ENCODE measurements at places on chromosomes 11 and 22. TPM values are rescaled to one million over a fixed set of nuclear protein-coding genes. Genes with fewer than 3 reads are reported as not detected.
A peak's percentile ranks its signal among the peaks of the same experiment; 100 is the strongest.

PRDX5 gene
- 167 TPM for polyA plus RNA-seq

ADAMTS8 gene
- 8.9 TPM for polyA plus RNA-seq

API5 gene
- polyA plus RNA-seq = 45.3 TPM

OR5D18 gene
- polyA plus RNA-seq = not detected

BBOX1 gene
- 0.14 TPM for polyA plus RNA-seq

DNA sequence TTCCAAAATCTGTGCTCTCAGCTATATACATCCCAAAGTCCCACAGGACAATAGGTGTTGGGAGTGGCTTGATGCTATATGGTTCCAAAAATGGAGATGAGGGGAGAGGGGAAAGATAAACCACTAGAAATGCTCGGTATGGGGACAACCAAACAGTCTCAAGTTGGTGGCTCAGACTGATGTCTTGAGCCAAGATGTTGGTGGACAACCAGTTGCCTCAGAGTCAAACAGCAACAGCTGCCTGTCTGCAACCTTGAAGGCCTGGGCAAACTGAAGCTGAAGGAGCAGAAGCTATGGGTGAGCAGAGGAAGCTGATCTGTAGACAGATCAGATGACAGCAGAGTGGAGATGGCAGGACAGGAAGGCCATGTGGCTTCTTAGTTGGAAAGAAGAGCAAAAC, 4.0 kb downstream of the RRP8 start:
- peaks cover 55% of the 10 kb centered on the region for H3K36me3 ChIP-seq
- DNase-seq = peak; percentile 14
- no peak overlapping the region for H3K4me3 ChIP-seq
- H3K4me1 ChIP-seq = peaks cover 20% of the 10 kb centered on the region

DNA sequence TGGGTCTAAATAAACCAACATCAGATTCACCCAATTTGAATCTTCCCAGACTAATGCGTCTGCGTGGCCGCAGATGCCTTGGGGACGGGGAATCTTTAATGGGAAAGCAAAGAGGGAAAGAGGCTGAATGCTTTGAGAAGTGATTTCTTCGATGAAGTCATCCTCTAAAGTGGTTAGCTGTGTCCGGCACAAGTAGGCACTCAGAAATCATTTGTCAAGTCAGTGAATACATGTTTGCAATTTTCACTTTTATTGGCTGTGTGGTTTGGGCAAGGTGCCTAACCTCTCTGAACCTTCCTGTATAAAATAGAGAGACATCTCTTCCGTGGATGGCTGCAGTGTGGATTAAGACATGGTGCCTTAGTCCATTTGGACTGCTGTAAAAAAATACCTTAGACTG, 19.7 kb upstream of the IFT27 start:
- H3K27me3 ChIP-seq = peaks cover 15% of the 10 kb centered on the region
- H3K4me3 ChIP-seq = no peak overlapping the region
- H3K4me1 ChIP-seq = peaks cover 8% of the 10 kb centered on the region
- H3K27ac ChIP-seq = no peak overlapping the region
- no peak for DNase-seq
- no peaks in the 10 kb centered on the region for H3K36me3 ChIP-seq

- no peaks in the 10 kb centered on the region for H3K4me1 ChIP-seq
- H3K27me3 ChIP-seq = no peaks in the 10 kb centered on the region
- H3K27ac ChIP-seq = no peak overlapping the region
- H3K4me3 ChIP-seq = peak overlapping the region; percentile 28
- no peaks in the 10 kb centered on the region for H3K36me3 ChIP-seq
Measured at GRCh38 chr11:89293965-89294679, 116.4 kb downstream of the TYR start.

- H3K27ac ChIP-seq = no peak overlapping the region
- H3K4me1 ChIP-seq = no peaks in the 10 kb centered on the region
Measured at GRCh38 chr11:111718436-111718835, 47.8 kb downstream of the PPP2R1B start.

GRCh38 chr11:123434911-123435310, 4.8 kb downstream of the GRAMD1B start:
- H3K4me3 ChIP-seq = no peak overlapping the region
- H3K27me3 ChIP-seq = peaks cover 2% of the 10 kb centered on the region
- peaks cover 10% of the 10 kb centered on the region for H3K4me1 ChIP-seq

Measured in muscle of leg (tissue), 16 donors.